ENCODE measurements at places on chromosomes 4 and X.

GRCh38 chr4:96009427-96010119 is 169.7 kb downstream of the PDHA2 start:
- no peak for DNase-seq

DNA sequence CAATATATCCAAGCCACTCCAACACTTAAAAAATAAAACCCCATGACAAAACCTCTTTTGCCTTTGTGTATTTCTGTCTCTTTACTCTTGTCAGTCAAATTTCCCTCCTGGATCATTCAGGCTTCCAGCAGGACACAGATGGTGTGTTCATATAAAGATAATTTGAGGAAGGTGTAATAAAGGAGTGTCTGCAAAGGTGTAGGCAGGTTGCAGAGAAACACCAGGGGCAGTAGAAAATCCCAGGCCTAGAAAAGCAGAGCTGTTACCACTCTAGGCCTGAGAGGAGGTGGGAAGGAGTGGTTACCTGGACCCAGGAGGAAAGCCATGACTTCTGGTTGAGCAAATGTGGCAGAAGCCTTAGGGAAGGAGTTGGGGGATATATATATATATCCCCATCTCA is 28.8 kb downstream of the CHRNA9 start:
- no peak for DNase-seq

DNA sequence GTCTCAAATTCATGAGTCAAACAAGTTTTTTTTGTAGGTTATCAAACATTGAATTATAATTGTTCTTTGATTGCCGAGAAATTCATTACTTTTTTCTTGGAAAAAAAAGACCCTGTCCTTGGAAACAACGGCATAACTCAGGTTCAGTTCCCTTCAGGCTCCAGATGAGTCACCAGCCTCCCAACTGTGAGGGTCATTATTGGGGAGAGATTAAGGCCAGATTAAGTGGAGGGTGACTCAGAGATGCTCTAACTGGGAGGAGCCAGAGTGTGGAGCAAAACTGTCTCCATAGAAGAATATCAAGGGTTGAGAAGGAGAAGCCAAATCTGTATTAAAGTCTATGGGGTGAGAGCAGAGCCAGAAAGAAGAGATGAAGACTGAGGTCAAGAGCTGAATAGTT is 9.6 kb downstream of the ADGRG4 start:
- DNase-seq, result no peak

DNA sequence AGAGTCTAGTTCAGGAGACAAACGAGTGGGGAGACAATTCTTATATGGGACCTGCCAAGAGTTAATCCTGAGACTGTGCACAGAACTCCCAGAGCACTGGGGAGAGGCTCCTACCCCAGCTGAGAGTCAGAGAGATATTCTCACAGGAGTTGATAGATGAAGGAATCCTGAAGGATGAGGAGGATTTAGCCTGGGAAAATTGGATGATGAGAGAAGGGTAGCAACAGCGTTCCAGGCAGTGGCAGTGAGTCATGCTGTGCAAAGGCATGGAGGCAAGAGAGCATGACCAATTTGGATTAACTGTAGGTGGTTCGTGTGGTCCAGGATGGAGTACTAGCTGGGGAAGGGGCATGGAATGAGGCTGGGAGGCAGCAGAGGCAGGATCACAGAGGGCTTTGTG is 318.6 kb downstream of the LDB2 start:
- no peak for DNase-seq

GRCh38 chrX:102650903-102651241 is 411 bp upstream of the GPRASP1 start:
- no peak for DNase-seq

DNA sequence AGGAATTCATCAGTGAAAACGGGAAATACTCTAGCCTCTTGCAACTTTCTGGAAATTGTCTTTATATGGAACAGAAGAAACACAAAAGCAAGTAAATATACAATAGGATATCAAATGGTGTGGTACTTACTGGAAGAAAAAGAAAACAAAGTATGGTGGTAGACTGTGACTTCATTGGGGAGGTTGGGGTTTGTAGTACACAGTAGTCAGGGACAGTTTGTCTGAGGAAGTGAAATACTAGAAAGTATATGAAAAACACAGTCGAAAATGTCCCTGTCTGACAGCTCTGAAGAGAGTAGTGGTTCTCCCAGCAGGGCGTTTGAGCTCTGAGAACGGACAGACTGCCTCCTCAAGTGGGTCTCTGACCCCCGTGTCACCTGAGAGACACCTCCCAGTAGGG is 390.0 kb upstream of the NWD2 start:
- DNase-seq, result no peak

DNA sequence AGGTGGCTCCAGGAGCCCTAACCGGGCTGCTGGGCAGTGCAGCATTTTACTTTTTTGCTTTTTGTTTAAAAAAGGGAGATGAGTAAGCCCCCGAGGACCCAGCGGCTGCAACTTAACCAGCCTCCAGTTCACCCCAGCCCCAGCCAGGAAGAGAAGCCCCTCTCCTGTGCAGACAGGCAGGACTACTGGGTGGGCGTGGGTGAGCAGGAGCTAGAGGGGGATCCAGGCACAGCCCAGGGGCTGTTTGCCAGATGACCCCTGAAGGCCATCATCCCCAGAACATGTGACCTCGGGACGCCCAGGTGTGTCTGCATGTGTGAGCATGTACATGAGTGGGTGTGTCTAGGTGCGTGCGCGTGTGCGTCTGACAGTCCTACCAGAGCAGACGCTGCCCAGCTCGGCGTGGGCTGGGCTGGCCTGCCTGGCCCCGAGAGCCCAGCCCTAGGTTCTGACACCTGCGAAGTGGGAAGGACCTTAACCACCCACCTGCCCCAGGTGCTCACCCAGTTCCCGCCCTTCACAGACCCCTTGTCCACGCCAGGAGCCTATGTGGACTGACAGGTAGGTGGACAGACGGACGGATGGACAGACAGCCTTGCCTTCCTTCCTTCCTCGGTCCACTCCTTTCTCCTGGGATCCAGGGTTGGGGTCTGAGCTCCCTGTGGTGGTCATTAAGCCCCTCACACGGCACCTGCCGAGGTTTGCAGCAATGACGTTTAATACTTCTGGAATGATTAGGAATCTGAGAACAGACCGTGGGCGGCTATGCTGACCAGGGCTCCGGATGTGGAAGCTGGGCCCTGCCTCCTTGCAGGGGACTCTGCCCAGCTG is 7.8 kb upstream of the HAUS3 start:
- no peak for DNase-seq

DNA sequence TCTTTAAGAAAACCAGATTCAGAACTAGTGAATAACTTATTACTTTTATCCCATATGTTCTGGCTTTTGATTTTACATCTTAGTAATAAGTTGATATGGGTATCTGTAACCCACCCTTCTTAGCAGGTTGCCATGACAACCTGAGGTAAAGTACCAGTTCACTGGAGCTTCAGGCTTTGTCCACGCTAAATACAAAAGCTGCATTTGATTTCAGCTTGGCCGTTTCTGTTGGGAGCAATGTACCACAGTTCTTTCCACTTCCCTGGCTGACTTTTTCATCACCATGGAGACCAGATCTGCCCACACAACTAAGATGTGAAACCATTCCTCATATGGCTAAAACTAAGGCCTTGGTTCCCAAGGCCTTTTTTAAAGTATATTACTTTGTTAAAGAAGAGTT is 26.1 kb downstream of the KLHL34 start:
- no peak for DNase-seq

Measured in T-helper 9 cell (primary cell).